ENCODE measurements at places on chromosomes 4 and X.

DNA sequence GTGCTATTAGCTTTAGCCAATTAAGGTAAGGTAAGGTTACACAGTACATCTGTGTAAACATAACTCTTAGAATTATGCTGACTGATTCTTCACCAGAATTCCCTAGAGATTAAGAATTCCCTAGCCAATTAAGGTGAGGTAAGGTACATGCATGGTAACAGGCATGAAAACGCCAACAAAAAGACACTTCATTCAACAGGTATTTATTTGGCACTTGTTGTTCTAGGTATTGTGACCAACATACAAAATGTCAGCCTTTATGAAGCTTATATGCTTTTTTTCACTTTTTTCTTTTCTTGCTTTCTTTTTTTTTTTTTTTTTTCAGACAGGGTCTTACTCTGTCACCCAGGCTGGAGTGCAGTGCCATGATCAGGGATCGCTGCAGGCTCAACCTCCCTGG is 47.2 kb downstream of the EDNRA start:
- DNase-seq: no peak

- no peak for DNase-seq
Measured at GRCh38 chr4:147456706-147457105, 24.2 kb upstream of the EDNRA start.

GRCh38 chr4:102828497-102828808 is 1.1 kb upstream of the UBE2D3 start:
- DNase-seq: no peak

- no peak for DNase-seq
Measured at GRCh38 chr4:142598132-142598531, 248.0 kb downstream of the INPP4B start.

- DNase-seq: no peak
Measured at GRCh38 chr4:139672732-139673131, 7.1 kb downstream of the MGST2 start.

DNA sequence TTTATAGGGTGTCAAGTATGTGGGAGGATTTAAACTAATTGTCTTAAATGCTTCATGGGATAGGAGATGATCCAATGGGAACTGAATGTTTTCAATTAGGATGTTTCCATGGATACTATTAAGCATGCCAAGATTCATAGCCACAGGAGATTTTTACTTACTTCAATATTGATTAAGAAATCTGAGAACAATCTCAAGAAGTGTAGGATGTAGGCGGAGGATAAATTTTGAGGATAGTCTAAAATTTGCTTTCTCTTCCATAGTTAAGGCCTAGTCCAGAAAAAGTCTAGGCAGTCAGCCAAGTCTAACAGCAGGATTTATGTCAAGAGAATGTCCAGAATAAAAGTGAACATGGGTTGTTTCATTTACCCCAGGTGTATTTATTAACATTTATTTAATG is 32.8 kb downstream of the REPS2 start:
- peak; percentile 4 for DNase-seq

GRCh38 chr4:82231806-82232205 is 142.0 kb downstream of the HNRNPD start:
- DNase-seq: no peak
